ENCODE measurements at places on chromosomes 6 and 20.

DNA sequence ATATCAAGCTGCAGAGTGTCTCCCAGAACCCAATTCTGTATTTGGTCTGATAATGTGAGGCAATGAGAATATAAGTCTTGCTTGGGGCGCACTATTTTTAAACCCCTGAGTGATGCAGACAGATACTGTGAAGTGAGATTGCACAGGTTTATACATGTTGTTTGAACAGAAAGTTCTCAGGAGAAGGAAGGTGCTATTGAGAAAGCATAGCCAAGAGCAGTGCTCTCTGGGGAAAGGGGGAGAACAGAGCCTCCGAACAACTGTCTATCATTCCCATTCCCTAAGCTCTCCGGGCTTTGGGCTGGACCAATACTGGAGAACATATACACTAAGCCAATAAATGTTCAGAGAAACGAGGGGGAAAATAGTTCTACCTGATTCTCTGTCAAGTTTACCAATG is 75.8 kb downstream of the PERP start:
- DNase-seq: no peak

GRCh38 chr20:57445298-57445697 is 54.1 kb downstream of the RBM38 start:
- DNase-seq: no peak

GRCh38 chr6:4772750-4773149 is 3.5 kb upstream of the CDYL start:
- DNase-seq: no peak

DNA sequence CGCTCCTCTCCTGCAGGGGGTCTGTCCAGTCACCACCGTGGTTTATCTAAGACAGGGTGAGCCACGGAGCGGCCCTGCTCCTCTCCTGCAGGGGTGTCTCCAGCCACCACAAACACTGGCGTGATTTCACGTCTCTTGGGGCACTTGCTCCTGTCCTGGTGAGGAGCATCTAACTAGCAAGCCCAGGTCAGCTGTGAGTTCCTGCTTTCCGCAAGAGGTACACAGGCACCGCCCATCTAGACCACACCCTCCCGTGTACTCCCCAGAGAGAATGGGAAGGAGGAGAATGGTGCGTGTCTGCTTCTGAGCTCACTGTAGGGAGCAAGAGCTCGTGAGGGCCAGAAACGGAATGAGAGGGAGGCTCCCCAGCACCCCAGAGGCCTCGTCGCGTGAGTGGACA is 40.7 kb downstream of the DACT2 start:
- DNase-seq: no peak

DNA sequence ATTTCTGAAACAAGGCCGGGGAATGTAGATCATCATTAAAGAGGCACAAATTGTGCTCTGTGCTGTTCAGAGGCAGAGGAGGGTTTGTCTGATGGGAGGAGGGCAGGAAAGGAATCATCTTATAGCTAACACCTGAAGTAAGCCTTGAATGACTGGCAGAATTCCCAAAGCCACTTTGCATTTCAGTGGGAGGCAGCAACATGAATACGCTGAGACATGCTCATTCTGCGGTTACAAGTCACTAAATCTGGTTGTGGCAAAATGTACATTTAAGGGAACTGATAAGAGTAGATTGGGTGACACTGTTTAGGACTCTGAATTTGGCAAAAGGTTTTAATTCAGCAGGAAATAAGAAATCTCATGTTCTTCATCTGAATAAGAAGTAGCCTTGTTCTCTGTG is 4.4 kb upstream of the COL19A1 start:
- DNase-seq: no peak

- DNase-seq: no peak
These were observed 18.0 kb downstream of the SRSF3 start for GRCh38 chr6:36612101-36612625.

DNA sequence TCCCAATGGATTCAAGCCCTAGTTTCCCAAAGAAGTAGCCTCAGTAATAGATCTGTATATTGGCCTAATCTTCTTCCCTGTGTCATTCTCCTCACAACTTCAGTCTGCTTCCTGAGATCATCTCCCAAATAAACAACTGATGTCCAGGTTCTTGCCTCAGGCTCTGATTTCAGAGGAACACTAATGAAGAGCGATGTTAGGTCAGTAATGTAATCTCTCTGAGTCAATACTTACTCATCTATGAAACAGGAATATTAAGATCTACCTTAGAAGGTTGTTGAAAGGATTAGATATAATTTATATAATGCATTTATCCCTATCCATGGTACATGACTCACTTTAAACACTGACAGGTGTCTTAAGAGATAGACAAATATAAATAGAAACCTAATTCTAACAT is 246.0 kb upstream of the FLRT3 start:
- DNase-seq: no peak

DNA sequence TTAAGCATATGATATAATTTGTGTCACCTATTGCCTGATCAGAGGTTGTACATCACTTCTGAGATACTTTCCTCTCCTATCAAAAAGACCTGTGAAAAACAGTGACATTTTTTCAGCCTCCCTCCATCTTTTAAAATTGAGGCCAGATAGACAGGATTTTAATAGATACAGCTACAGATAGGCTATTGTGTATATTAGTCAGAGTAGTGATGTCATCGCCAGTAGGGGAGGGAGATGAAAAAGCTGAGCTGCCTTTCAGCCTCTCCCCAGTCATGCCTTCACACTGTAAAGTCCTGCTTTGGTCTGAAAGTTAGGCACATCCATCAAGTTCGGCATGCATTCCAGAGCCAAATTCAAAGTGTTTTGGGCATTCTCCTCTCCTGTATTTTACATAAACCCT is 7.9 kb upstream of the PABPC1L start:
- DNase-seq: no peak
